NCI-H2107 (cell line): ENCODE measurements at places on chromosomes 13 and 19.
A peak's percentile ranks its signal among the peaks of the same experiment; 100 is the strongest.

GRCh38 chr13:85816413-85816812 is 17.2 kb upstream of the SLITRK6 start:
- no peak for DNase-seq

- DNase-seq: no peak
Measured at GRCh38 chr19:57239982-57240310, 486 bp upstream of the ZNF805 start.

DNA sequence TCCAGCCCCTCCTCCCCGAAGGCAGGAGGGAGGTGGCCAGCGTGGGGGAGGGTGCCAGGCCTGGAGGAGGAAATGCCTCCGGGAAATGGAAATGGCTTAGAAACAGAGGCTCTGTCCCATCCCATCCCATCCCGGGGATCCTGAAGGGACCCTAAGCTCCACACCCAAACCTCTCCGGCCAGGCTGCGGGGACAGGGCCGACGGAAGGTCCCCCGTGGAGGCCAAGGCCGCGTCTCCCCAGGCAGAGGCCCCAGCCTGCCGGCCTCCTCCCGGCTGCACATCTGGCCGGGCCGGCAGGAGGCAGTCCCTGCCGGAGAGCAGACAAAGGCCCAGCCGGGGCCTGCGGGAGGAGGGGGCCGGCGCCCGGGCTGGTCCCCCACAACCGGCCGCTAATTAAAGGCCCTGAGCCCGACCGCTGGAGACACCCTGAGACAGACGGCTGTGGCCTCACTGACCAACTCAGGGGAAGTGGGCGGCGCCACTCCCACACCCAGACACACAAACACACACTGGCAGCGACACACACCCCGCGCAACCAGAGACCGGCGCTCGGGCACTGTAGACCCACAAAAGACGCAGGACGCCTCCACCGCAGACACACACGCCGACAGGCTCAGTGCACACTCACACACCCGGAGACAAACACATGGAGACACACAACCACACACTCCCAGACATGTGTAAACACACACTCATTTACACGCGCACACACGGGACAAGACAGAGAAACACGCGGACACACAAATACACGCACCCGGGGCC is 1.1 kb downstream of the ADAMTS10 start:
- no peak for DNase-seq

DNA sequence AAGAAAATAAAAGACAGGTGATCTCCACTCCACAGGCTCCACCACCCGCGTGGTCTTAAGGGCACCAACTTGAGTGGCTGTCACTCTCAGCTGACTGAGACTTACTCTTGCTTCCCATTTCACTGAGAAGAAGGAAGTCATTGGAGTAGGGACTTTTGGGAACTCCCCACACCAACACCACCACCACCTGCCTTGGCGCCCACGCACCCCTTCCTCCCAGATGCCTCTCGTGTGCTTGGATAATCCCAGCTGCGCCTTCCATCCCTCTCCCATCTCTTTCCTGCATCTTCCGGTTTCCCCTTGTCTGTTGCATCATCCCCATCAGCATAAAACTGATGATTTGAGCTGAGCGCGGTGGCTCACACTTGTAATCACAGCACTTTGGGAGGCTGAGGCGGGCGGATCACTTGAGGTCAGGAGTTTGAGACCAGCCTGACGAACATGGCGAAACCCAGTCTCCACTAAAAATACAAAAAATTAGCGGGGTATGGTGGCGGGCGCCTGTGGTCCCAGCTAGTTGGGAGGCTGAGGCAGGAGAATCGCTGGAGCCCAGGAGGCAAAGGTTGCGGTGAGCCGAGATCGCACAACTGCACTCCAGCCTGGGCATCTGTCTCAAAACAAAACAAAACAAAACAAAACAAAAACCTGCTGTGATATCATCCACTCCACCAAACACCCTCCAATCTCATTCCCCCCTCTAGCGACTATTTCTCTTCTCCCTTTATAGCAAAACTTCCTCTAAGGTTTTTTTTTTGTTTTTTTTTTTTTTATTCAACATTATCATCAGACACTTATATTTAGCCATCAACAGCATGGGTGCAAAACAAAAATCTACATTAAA is 25.5 kb downstream of the AP2S1 start:
- no peak for DNase-seq

GRCh38 chr19:16232127-16232526 is 34.4 kb downstream of the AP1M1 start:
- no peak for DNase-seq

DNA sequence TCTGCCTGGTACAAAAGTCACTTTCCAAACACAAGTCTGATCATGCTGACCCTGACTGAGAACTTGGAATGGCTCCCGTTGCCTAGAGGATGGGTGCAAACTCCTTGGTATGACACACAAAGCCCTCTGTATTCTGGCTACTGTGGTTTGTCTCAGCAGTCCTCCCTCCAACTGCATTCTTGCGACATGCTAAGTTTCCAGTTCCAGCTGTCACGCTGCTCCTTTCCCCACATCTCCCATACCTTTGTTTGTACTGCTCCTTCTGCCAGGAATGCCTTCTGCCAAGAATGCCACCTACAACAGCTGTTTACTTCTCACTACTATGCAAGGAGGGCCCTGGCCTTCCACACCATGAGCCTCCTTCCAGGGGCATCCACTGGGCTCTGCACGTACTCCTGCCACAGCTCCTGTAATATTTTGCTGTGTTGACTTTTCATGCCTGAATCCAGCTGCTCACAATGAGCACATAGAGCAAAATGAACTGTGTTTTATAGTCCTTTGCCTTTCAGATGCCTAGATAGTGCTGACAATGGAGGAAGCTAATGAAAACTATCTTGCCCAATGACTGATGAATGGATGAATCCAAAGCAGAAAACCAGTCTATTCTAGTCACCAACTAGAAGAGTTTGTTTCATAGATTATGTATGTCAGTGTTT is 543.7 kb downstream of the EFNB2 start:
- DNase-seq: no peak

GRCh38 chr13:54845351-54845965 is 1816.8 kb downstream of the OLFM4 start:
- DNase-seq: no peak

DNA sequence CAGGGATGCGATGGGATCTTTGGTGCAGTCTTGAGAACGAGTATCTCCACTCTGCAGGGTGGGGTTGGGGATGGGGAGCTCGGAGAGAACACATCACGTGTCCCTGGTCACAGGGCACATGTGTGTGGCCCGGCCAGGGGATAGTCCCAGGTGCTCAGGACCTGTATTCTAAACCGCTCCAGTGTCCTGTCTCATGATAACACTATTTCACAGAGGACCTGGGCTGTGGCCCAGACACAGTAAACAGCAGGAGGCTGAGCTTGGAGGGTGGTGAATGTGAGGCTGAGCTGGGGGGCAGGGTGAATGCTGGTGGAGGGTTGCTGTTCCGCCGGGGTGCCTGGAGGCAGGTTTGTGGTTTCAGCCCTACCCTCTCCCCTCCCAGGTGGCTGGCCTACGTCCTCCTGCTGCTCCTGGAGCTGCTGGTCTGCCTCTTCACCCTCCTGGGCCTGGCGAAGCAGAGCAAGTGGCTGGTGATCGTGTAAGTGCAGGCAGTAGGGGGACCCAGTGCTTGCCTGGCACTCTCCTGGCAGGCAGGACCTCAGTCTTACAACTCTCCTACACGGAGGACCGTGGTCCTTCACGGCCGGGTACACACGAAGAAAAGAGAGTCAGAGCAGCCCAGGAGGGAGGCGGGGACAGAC is 11.1 kb downstream of the TTYH1 start:
- no peak for DNase-seq

GRCh38 chr13:113547238-113547971 is 37.1 kb upstream of the TFDP1 start:
- DNase-seq: no peak

GRCh38 chr13:19864024-19864745 is 736 bp upstream of the ZMYM5 start:
- no peak for DNase-seq

DNA sequence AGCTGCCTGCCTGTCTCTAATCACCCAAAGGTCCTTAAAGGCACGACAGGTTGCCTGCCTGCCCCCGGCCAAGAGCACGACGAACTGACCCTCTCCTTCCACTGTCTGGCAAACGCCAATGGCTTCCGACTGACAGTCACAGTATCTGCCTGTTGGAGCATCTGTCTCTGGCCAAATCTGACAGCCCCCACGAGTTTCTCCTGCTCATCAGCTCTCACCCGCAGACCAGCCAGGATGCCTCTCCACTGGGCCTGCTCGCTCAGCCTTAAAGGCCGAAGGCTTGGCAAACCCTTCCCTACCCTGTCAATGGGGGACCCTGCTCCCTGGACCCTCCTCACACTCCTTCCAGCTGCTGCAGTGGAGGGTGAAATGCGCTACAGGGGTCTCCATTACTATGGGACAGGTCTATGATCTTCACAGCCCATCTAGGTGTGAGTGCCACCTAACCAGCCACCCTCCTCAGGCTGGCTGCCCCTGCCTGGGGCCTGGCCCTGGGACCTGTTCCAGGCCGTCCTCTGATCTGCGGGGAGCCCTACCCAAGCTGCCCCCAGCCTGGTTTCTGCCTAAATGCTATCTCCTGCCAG is 932 bp downstream of the FAM83E start:
- no peak for DNase-seq

DNA sequence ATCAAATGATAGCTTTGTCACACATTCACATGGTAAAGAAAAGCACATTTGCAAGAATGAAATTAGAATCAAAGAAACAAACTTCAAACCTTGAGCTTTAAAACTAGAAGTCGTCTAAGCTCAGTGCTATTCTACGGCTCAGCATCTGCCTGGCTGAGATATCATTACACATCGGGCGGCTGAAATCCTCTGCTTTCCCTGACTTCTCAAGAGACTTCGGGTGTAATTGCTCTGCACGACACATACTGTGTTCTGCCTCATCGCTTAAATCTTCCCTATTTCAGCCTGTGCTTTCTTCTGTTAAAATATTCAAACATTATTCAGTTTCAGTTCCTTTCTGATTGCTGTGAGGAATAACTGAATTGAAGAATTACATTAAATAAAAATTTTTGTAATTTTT is 265.3 kb downstream of the NALCN start:
- no peak for DNase-seq

- no peak for DNase-seq
Measured at GRCh38 chr13:92224052-92224821, 825.8 kb downstream of the GPC5 start.

DNA sequence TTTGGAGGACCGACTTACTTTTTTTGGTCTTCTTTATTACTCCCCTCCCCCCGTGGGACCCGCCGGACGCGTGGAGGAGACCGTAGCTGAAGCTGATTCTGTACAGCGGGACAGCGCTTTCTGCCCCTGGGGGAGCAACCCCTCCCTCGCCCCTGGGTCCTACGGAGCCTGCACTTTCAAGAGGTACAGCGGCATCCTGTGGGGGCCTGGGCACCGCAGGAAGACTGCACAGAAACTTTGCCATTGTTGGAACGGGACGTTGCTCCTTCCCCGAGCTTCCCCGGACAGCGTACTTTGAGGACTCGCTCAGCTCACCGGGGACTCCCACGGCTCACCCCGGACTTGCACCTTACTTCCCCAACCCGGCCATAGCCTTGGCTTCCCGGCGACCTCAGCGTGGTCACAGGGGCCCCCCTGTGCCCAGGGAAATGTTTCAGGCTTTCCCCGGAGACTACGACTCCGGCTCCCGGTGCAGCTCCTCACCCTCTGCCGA is 409 bp downstream of the FOSB start:
- DNase-seq: no peak

GRCh38 chr13:103883164-103883563 is 816.9 kb upstream of the SLC10A2 start:
- no peak for DNase-seq

- DNase-seq: peak; percentile 43
Measured at GRCh38 chr13:27005556-27005955, 166.1 kb downstream of the USP12 start.

DNA sequence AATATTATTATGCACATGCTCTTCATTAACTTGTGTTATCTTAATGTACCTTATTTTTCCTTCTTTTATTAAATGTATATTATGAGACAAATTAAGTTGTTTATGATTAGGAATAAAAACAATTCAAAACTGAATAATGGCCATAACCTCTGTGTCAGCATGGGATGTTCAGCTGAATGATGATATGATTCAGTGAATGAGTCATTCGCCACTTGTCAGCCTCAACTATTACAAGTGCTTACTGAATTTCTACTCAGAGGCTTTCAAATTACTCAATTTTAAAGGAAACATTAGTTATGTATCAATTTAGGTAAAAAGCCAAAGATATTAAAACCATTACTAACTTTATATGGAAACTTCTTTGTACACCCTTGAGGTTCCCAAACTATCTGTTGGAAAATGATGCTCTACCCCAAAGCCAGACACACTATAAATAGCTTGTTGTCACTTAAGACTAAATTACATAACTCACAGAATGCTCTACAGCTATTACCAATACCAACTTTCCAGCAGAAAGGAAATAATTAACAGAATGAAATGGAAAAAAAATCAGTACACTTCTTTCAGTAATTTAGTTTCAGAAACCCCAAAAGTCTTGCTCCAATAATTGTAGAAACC is 14.4 kb downstream of the LIG4 start:
- DNase-seq: no peak

DNA sequence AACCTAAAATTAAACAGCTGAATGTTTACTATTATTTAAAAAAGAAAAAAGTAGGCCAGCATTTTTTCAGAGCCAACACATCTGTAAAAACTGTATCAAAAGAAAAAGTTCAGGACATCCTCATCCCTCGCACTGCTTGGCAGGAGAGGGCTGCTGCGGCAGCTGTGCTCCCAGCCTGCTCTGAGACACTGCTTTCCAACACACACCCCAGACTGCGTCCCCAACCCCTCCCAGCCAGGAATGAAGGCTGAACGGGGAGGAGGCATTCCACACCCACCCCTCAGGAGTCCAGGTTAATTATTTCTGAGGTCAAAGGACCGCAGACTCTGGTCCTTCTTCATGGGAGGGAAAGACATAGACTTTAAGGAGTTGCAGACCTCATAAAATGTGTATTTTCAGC is 43.1 kb downstream of the COL4A1 start:
- DNase-seq: no peak

- DNase-seq: no peak
Measured at GRCh38 chr13:79547211-79548195, 66.5 kb downstream of the NDFIP2 start.

GRCh38 chr19:15324791-15325519 is 7.4 kb downstream of the BRD4 start:
- no peak for DNase-seq

GRCh38 chr19:49071860-49072547 is 495 bp downstream of the KCNA7 start:
- no peak for DNase-seq

- DNase-seq: no peak
Measured at GRCh38 chr13:106349080-106349931, 186.2 kb downstream of the EFNB2 start.
